ENCODE measurements at places on chromosomes 16 and 17.

DNA sequence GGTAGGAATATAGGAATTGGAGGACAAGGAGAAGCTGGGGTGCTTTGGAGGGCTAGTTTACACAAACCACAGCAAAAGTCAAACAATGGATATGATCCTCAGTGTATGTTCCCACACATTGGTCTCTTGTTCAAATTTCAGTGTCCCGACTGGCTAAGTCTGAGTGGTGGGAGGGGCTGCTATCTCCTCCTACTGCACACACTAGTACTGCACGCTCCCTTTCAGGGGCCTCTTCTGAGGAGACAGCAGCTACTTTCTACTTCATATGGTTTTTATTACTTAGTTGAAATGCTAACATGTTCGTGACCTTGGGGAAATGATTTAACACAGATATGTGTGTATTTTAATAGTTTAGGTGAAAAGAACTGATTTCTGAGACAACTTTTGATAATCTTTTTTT lies 18.8 kb upstream of the KRT10 start:
- no peak for DNase-seq

DNA sequence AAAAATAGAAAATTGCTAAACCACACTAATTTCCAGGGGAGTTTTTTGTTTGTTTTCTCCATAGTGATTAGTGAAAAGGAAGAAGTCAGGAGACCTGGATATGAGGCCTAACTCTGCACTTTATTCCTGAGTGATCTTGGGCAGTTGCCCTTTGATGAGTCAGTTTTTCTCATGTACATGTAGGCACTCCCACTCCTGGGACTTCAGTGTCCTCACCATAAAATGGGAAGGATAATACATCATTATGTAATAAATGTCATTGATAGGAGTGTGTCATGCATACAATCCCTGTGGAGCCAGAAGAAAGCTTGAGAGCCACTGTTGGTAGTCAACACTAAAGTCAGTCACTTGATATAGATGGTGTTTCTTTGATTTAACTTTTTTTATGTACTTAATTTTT lies 32.5 kb downstream of the WIPF2 start:
- no peak for DNase-seq

DNA sequence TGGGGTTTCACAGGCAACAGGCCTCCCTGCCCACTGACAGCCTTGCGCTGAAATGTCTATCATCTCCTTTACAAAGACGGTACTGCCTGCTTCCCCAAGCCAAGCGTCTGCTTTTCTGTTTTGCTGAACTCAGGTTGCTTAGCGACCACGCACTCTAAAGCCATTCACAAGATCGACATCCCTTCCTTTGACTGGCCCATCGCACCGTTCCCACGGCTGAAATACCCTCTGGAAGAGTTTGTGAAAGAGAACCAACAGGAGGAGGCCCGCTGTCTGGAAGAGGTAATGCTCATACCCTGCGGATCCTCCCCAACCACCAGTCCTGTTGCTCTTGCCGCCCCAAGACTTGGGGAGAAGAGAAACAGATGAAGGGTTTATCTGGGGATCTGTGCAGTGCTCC lies 28.7 kb downstream of the TMEM186 start:
- no peak for DNase-seq

GRCh38 chr16:26642047-26642664 lies 424.6 kb upstream of the C16orf82 start:
- DNase-seq: no peak
